ENCODE measurements at places on chromosomes 1 and 21.
A peak's percentile ranks its signal among the peaks of the same experiment; 100 is the strongest.

DNA sequence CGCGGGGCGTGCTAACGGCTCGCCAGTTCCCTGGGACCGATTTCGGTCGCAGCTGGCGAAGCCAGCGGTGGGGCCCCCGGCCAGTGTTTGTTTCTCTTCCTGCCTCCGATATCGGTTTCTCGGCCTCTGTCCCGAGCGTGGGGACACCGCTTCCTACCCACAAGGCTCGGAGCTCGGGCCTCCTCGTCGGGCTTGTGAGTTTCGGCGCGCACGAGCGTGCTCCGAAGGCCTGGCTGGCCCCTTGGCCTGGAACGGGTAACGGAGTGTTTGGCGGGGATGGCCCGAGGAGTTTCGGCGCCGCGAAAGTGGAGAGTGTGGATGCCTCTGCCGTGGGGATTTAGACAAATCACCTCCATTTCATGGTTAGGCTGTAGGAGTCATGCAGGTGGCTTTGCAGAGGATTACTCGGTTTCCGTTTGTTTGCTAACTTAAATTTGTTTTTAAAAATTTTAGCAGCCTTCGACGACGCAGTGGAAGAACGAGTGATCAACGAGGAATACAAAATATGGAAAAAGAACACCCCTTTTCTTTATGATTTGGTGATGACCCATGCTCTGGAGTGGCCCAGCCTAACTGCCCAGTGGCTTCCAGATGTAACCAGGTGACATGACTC lies 559 bp downstream of the RBBP4 start:
- no peak for DNase-seq

DNA sequence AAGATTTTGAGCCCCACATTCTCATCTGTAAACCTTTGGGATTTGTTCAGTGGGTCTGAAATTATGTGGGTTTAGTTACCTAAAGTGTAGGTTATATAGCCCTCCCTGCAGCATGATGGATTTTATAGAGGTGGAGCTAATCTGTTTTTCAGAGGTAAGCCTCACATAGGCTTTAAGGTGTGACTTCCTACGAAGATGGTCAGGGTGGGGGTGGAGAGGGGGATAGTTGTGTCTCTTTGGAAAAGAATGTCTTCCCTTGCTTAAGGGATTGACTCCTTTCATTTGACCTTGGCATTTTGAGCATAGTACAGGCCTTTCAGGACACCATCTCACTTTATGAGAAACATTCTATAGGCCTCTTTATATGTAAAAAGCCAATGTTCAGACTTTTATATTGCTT lies 3.4 kb downstream of the CACHD1 start:
- no peak for DNase-seq

GRCh38 chr1:13754510-13755103 lies 54.6 kb downstream of the PRDM2 start:
- no peak for DNase-seq

- DNase-seq, result no peak
Observed at GRCh38 chr1:111228748-111229126, 1.2 kb downstream of the CHI3L2 start.

DNA sequence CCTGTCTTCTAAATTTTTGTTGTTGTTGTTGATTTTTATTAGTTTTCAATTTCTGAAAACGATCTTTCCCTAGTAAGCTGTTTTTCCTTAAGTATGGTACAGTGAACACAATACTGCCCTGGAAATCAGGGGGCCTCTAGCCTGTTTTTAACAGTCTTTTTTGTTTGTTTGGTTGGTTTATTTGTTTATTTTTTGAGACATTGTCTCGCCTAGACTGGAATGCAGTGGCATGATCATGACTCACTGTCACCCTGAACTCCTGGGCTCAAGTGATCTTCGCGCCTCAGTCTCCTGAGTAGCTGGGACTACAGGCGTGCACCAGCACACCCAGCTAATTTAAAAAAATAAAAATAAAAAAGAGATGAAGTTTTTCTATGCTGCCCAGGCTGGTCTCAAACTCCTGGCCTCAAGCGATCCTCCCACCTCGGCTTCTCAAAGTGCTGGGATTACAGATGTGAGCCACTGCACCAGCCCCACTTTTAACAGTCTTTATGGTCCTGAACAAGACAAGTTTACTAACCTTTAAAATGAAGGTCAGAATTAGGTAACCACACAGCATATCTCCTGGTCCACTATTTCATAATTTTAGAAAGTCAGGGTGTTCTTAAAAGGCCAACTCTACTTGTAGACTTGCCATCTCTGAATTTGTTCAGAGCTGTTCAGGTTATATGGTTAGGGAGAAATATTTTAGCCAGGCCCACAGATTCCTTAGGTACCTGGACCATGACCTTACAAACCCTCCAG lies 35.4 kb downstream of the TBCE start:
- DNase-seq, result peak; percentile 45

GRCh38 chr21:27101523-27101922 lies 134.6 kb upstream of the ADAMTS5 start:
- no peak for DNase-seq

GRCh38 chr1:81949421-81949820 lies 148.7 kb downstream of the ADGRL2 start:
- no peak for DNase-seq

GRCh38 chr1:61138921-61139774 lies 56.8 kb downstream of the NFIA start:
- DNase-seq, result peak; percentile 61

- DNase-seq, result no peak
Observed at GRCh38 chr1:89041721-89042120, 19.1 kb upstream of the GBP3 start.

DNA sequence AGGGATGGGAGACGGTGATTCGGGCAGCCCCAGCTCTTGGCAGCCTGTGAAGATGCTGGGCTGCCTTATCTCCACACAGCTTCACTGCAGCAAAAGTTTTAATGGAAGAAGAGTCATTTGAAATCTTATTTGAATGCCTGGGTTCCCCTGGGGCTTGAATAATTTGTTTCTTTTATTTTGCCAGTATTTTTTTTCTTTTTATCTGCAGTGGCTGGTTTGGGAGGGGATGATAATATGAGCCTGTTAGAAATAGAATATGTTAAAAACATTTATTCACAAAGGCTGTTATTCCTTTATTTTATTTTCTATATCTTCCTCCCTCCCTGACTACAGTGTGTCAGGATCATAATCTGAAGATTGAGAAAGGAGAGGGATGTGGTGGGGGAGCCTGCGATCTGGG lies 103.4 kb downstream of the ARHGEF10L start:
- DNase-seq, result no peak

- peak; percentile 76 for DNase-seq
Observed at GRCh38 chr21:34202553-34203372, 129.4 kb downstream of the MRPS6 start.

- peak; percentile 63 for DNase-seq
Observed at GRCh38 chr1:179129702-179130473, 48.0 kb downstream of the TOR3A start.

DNA sequence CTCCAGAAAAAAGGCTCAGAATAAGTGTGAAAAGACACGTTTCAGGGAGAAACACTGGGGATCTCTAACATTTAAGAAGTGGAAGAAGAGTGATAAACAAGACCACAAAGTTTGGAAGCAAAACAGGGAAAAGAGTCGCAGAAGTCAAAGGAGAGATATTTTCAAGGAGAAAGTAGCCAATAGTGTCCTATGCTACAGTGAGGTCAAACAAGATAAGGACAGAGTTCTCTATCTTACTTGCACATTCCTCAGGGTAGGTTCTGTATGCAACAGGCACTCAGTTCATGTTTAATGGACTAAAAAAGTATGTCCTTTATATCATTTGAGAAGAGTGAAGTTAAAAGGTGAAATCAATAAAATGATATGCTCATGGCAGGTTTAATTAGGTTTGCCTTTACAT lies 13.8 kb upstream of the EDEM3 start:
- no peak for DNase-seq

- no peak for DNase-seq
Observed at GRCh38 chr21:25999921-26000582, 170.5 kb downstream of the APP start.

- no peak for DNase-seq
Observed at GRCh38 chr1:206102292-206102936, 14.8 kb downstream of the AVPR1B start.

DNA sequence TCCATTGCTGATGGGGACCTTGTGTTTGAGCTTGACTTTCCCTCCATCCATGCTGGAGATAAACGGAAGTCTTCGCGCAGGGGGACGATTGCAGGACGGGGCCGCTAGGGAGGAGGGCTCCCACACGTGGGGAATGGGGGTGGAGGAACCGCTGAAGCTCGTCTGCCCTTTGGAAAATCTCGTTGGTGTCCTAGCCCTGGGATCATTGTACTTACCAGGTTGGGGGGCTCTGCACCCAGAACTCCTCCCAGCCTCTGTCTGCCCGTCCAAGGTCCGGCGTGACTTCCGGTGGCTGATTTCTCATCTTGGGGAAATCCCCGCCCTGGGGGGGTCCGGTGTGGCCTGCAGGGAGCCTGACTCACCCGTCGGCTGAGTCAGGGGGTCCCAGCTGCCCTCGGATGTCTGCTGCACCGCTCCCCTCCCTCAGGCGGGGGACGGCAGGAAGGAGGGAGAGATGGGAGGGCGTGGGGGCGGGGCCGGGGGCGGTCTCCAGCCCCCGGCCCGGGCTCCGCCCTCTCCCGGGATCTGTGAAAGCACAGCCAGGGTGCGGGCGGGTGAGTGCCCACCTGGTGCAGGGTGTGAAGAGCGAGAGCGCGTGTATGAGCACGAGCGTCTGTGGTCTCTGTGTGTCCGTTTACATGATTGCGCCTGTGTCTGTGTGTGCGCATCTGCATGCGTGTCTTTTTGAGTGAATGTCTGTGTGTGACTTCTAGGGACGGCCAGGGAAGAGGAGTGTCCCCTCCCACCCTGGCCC lies 35.8 kb downstream of the PIK3CD start:
- peak; percentile 87 for DNase-seq

DNA sequence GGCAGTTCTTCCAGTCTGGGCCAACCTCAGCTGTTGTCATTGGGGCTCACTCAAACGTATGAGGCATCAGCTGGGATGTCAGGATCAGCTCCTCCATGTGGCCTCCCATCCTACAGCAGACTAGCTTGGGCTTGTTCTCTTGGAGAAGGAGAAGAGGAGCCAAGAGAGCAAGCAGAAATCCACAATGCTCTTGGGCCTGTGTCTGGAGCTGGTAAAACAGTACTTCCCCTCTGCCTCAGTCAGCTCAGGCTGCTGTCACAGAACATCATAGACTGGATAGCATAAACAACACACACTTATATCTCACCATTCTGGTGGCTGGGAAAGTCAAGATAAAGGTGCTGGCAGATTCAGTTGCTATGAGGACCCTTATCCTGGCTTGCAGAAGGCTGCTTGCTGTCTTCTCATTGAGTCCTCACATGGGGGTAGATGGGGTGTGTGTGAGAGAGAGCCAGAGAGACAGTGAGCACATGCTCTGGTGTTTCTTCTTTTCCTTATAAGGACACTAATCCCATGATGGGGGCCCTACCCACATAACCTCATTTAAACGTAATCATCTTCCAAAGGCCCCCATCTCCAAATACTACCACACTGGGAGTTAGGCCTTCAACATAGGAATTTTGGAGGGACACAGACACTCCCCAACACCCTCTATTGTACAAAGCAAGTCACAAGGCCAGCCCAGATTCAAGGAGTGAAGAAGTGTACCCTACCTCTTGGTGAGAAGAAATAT lies 16.3 kb upstream of the DNAJC6 start:
- DNase-seq, result no peak

DNA sequence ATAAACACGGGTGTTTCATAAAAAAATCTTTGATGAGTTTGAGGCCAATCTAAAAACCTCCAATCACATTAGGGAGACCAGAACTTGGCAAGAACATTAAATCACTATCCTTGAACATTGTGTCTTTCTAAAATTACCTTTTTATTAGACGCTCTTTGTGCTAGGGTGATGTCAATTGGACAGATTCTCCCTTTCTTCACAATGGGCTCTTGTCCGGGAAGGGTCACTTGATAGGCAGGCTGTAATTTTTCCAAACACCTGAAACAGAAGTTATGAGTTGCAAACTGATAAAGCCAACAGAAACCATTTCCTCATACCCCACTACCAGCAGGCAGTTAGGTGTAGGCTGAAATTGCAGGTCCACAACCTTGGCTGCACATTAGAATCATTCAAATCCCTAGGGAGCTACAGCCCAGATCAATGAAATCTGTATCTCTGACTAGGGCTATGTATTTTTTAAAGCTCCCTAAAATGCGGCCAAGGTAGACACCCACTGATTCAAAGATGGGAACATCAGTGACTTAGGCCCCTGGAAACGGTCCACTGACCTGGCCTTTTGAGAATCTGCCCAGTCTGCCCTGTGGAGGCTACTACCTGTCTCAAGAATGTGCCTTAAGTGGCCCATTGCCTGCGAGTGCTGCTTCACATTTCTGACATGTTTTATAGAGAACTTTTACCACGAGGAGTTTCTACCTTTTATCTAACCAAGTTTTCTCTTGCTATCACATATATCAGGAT lies 16.5 kb downstream of the EIF2D start:
- DNase-seq, result no peak

- no peak for DNase-seq
Observed at GRCh38 chr1:2825487-2826189, 24.1 kb upstream of the TTC34 start.

- DNase-seq, result no peak
Observed at GRCh38 chr1:157732755-157733154, 32.2 kb upstream of the FCRL3 start.

GRCh38 chr1:23167353-23168078 lies 1.1 kb downstream of the LUZP1 start:
- DNase-seq, result peak; percentile 83

DNA sequence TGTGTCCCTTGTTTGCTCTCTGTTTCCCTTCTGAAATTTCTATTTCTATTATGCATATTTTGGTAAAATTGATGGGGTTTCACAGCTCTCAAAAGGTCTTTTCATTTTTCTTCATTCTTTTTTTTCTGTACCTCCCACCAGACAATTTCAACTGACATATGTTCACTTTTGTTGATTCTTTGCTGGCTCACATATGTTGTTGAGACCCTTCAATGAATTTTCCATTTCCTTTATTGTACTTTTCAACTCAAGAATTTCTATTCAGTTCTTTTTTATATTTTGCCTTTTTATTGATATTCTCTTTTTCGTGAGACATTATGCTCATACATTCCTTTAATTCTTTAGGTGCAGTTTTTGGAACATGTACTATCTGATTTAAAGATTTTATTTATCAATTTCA lies 102.6 kb upstream of the GRIK1 start:
- no peak for DNase-seq

GRCh38 chr21:36606983-36607325 lies 92.0 kb upstream of the SIM2 start:
- DNase-seq, result no peak

DNA sequence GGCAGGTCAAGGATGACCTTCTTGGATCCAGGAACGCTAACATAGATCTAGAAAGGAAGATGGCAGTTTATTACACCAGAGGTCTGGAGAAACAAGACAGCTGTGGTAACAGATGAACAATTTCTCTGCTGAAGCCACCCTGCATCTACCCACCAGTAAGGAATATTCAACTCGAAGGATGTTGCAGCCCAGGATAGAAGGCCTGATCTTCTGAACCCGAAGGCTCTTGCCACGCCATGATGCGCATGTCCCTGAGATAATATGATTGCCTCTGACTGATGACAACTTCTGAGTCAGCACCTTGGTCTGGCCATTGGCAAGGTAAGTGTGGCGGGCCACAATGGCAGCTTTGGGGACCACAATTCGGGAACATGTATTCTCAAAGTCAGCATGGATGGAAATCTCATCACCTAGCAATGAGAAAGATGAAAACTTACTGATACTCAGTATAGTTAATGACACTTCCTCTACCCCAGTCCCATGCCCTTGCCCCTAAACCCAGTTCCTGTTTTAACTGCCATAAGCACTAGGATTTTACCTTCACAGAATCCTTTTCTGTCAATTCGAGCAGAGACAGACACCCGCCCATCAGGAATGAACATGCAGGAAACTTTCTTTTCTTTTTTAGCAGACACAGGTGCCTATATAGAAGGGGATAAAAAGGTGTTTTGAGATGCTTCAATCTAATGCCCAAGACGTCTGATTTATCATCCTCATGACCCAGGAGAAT lies 1.8 kb downstream of the TXNIP start:
- DNase-seq, result no peak

Measured in mesenchymal stem cell (in vitro differentiated cells and primary cell).